ENCODE measurements at places on chromosomes 12 and 14. TPM values are rescaled to one million over a fixed set of nuclear protein-coding genes. Genes with fewer than 3 reads are reported as not detected.
A peak's percentile ranks its signal among the peaks of the same experiment; 100 is the strongest.

GRCh38 chr14:30214461-30215090 is 286.9 kb upstream of the PRKD1 start:
- no peak overlapping the region for H3K4me3 ChIP-seq
- no peaks in the 10 kb centered on the region for H3K36me3 ChIP-seq
- no peak overlapping the region for H3K27ac ChIP-seq
- H3K27me3 ChIP-seq, result no peaks in the 10 kb centered on the region
- H3K4me1 ChIP-seq, result no peaks in the 10 kb centered on the region

The MGAT4C gene
- total RNA-seq, result not detected

GRCh38 chr12:7058163-7058845 is 2.2 kb upstream of the C1S start:
- peaks cover 11% of the 10 kb centered on the region for H3K4me1 ChIP-seq
- no peaks in the 10 kb centered on the region for H3K36me3 ChIP-seq
- H3K27me3 ChIP-seq, result no peaks in the 10 kb centered on the region
- H3K4me3 ChIP-seq, result no peak overlapping the region
- H3K27ac ChIP-seq, result no peak overlapping the region
- no peak for DNase-seq

GRCh38 chr12:20370866-20371519 is 2.7 kb downstream of the PDE3A start:
- H3K4me1 ChIP-seq, result no peaks in the 10 kb centered on the region
- no peaks in the 10 kb centered on the region for H3K27me3 ChIP-seq
- no peak overlapping the region for H3K4me3 ChIP-seq
- H3K36me3 ChIP-seq, result no peaks in the 10 kb centered on the region
- DNase-seq, result no peak

The GLTP gene
- total RNA-seq, result 6.0 TPM

The RNASE12 gene
- total RNA-seq, result not detected

The RNASE13 gene
- total RNA-seq, result not detected

The GLI1 gene
- 3.7 TPM for total RNA-seq

The ST8SIA1 gene
- total RNA-seq, result 4.3 TPM

DNA sequence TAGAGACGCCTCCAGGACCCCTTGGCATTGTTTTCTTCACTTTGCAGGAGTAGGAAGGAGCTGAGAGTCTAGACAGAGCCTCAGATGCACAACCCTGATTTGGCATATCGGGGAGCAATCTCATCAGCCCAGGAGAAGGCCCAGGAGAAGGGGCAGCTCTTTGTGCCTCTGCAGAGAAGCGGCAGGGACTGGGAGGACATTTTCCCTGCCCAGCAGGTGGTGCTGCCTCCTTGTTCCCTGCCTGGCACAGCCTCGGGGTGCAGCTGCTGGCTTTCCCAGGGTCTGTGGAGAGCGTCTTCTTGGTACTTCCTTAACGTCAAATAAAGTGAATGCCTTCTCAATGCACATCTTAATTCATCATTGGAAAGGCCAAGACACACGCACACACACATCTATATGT is 419.5 kb downstream of the TMEM121 start:
- no peak for DNase-seq
- no peak overlapping the region for H3K4me3 ChIP-seq
- H3K36me3 ChIP-seq, result no peaks in the 10 kb centered on the region
- H3K27ac ChIP-seq, result no peak overlapping the region
- H3K4me1 ChIP-seq, result peaks cover 3% of the 10 kb centered on the region
- H3K27me3 ChIP-seq, result no peaks in the 10 kb centered on the region

GRCh38 chr12:103802586-103802886 is 38.5 kb downstream of the NT5DC3 start:
- no peak for DNase-seq
- peaks cover 83% of the 10 kb centered on the region for H3K36me3 ChIP-seq
- peaks cover 29% of the 10 kb centered on the region for H3K4me1 ChIP-seq

DNA sequence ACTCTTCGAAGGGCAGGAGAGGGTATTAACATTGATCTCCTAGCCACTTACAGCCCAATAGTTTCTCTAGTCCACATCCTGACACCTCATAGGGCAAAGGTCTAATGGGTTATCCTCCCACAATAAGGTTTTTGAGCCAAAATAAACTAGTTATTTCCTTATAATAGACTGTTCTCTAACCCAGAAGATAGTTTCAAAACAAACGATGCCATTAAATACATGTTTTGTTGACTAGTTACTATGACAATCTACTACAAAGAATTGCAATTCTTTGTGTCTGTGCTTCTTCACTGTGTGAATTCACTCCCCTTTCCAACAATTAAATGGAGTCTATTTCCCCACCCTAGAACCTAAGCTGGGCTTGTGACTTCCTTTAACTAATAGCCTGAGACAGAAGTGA is 6.4 kb upstream of the ACTR10 start:
- DNase-seq, result no peak
- H3K36me3 ChIP-seq, result no peaks in the 10 kb centered on the region
- H3K4me3 ChIP-seq, result no peak overlapping the region
- no peaks in the 10 kb centered on the region for H3K4me1 ChIP-seq

DNA sequence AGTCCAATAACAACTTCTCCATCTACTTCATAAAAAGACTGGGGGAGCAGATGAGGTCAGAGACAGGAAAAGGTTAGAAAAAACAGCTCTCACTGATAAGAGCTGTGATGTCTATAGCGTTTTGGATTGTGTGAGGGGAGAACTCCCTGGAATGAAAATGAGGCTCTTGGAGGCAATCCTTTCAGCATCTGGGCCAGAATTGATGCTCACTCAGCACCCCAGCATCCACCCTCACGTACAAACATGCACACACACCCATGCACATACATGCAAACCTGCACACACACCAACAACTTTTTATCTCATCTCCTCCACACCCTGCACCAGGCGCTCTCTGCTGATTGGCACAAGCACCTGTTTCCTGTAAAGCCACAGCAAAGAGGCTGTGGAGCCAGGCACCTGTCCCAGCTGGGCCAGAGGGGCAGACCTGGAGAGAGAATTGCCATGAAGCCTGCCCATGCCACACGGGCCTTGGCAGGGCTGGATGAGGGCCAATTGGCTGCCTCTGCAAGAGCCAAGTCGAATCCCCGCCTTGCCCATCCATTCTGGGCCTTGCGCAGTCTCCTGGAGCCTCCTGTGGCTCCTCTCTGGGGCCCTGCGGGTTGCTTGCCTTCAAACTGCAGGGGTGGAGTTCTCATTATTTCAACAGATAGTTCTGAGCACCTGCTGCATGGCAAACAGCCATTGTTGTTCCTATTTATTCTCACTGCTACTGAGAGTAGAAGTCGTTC is 53.1 kb downstream of the SYNE3 start:
- H3K4me3 ChIP-seq, result no peak overlapping the region
- peaks cover 4% of the 10 kb centered on the region for H3K4me1 ChIP-seq
- DNase-seq, result no peak
- H3K27me3 ChIP-seq, result peaks cover 10% of the 10 kb centered on the region

DNA sequence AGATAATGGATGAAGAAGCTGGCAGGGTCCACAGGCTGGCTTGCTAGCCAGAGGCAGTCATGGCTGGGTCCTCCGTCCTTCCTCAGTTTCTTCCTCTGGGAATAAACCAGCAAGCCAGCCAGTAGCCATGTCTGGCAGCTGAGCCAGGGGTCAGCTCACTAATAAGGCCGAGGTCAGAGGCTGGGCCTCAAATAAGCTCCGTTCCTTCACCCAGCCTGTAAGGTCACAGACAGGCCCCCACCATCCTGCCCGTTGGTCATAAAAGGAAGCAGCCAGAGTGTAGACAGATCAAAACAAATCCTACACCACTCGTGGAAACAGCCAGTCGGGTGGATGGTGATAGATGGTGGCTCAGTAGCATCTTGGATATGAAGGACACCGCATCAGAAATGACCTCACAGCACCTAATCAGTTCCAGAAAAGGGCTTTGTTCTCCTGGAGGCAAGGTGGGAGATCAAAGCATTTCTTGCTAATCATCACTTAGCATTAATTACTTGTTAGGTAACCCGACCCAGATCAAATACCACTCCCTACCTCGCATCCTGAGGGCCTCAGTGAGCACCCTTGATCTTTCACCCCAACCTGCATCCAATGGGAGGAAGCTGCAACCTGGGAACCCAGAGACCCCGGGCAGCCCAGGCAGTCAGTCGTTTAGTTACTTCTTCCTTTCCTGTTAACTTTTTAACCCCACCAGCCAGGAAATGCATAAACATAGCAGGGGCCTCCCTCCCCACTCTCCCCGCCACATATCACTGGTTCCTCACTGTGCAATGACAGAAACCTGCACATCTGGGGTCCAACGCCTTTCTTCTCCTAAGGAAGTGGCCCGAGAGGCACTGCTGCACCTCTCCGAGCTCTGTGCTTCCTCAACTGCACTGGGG is 90.2 kb downstream of the KDM2B start:
- no peak overlapping the region for H3K4me3 ChIP-seq
- no peak overlapping the region for H3K27ac ChIP-seq
- H3K4me1 ChIP-seq, result peaks cover 3% of the 10 kb centered on the region

DNA sequence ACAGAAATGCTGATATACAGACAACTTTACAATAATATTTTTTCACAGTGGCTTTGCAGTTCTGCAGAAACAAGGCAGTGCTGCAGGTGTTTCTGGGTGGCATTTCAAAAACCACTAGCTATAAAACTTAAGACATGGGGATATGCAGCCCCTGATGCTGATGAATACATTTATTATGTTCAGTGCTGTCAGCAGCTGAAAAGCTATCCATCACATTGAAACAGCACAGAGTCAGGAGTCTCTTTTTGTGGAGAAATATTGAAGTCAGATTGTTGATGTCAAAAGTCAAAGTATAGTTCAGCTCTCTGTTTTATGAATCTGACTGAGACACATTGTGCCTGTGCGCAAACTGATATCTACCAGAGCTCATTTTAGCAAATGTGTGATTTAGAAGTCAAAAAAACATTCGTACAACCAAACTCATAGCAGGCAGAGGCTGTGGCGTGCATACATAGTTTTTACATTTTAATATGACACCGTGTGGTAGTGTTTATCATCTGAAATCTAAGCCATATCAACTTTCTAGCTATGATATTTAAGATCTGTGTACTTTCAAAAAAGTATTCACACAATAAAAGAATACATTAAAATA is 467.6 kb downstream of the PRKD1 start:
- no peaks in the 10 kb centered on the region for H3K4me1 ChIP-seq
- H3K36me3 ChIP-seq, result no peaks in the 10 kb centered on the region
- no peak for DNase-seq
- no peaks in the 10 kb centered on the region for H3K27me3 ChIP-seq
- no peak overlapping the region for H3K4me3 ChIP-seq

- no peak overlapping the region for H3K4me3 ChIP-seq
- H3K36me3 ChIP-seq, result peaks cover 10% of the 10 kb centered on the region
- H3K27me3 ChIP-seq, result no peaks in the 10 kb centered on the region
- DNase-seq, result no peak
These were observed 85.9 kb downstream of the CCDC88C start for GRCh38 chr14:91331721-91332120.

DNA sequence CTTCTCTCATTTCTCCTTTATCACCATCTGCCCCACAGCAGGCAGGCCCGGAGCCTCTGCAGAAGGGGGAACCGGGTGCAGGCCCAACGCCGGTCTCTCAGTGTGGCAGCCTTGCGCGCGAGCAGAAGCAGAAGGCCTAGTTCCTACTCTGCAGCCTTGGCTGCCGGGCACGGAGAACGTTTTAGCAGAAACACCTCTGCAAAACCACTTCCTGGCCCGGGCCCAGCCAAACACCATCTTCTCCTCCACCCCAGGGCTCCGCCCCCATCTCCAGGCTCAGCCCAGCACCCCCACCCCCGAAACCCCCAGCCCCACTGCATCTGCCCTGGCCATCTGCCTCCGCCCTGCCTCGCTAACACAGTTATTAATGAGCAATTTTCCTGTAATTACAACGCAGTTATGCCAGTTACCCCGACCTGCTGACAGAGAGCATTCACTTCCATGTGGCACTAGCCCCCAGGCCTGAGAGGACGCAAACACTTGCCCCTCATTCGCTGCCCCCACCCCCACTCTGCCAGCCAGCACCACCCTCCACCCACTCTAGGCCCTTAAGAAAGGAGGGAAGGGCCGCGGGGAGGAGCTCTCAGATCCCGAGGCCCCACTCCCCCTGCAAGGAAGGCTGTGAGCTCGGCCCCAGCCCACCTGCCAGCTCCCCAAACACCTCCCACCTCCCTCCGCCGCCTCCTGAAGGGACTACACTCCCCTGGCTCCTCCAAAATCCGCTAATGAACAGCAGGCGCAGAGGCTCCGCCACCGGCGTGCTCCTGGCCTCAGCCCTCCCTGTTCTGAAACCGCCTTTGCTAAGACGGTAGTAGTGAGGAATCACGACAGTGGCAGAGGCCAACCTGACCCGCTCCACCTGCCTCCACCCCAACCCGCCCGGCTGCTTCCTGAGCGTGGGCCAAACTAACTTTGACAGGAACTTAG is 44.7 kb upstream of the FBRSL1 start:
- H3K27ac ChIP-seq, result peak overlapping the region; percentile 90
- peaks cover 27% of the 10 kb centered on the region for H3K4me1 ChIP-seq
- peaks cover 35% of the 10 kb centered on the region for H3K27me3 ChIP-seq
- H3K36me3 ChIP-seq, result no peaks in the 10 kb centered on the region
- H3K4me3 ChIP-seq, result peak overlapping the region; percentile 90

- no peak overlapping the region for H3K4me3 ChIP-seq
- H3K36me3 ChIP-seq, result no peaks in the 10 kb centered on the region
- H3K4me1 ChIP-seq, result peaks cover 6% of the 10 kb centered on the region
- H3K27ac ChIP-seq, result no peak overlapping the region
- peaks cover 25% of the 10 kb centered on the region for H3K27me3 ChIP-seq
- no peak for DNase-seq
These were observed 1.2 kb downstream of the SRGAP1 start for GRCh38 chr12:63845726-63846125.

The POTEM gene
- total RNA-seq, result not detected

GRCh38 chr12:109185441-109185840 is 69.1 kb downstream of the ACACB start:
- DNase-seq, result no peak
- H3K36me3 ChIP-seq, result no peaks in the 10 kb centered on the region
- H3K4me1 ChIP-seq, result no peaks in the 10 kb centered on the region
- no peak overlapping the region for H3K27ac ChIP-seq

GRCh38 chr12:56781726-56782125 is 18.6 kb downstream of the HSD17B6 start:
- H3K4me3 ChIP-seq, result no peak overlapping the region
- H3K4me1 ChIP-seq, result peaks cover 10% of the 10 kb centered on the region
- no peak for DNase-seq
- H3K27ac ChIP-seq, result no peak overlapping the region
- H3K36me3 ChIP-seq, result no peaks in the 10 kb centered on the region

The DPPA3 gene
- total RNA-seq, result not detected

GRCh38 chr12:110597885-110598284 is 14.8 kb upstream of the PPTC7 start:
- H3K4me3 ChIP-seq, result no peak overlapping the region
- H3K36me3 ChIP-seq, result no peaks in the 10 kb centered on the region
- H3K27me3 ChIP-seq, result no peaks in the 10 kb centered on the region
- H3K27ac ChIP-seq, result no peak overlapping the region
- no peak for DNase-seq
- no peaks in the 10 kb centered on the region for H3K4me1 ChIP-seq

The SERPINA9 gene
- not detected for total RNA-seq

The ASB2 gene
- not detected for total RNA-seq

The GPR132 gene
- 1.1 TPM for total RNA-seq

The ZNF84 gene
- 10.3 TPM for total RNA-seq

The NRXN3 gene
- not detected for total RNA-seq

GRCh38 chr12:117013726-117014125 is 85.5 kb downstream of the TESC start:
- no peak for DNase-seq
- no peak overlapping the region for H3K27ac ChIP-seq
- 0 out of 3 replicates have a peak, but pooled peaks cover 3% of the 10 kb centered on the region for H3K36me3 ChIP-seq
- H3K4me3 ChIP-seq, result no peak overlapping the region
- no peaks in the 10 kb centered on the region for H3K27me3 ChIP-seq

- H3K27me3 ChIP-seq, result no peaks in the 10 kb centered on the region
- no peak for DNase-seq
- H3K4me1 ChIP-seq, result no peaks in the 10 kb centered on the region
- no peak overlapping the region for H3K27ac ChIP-seq
These were observed 103.6 kb upstream of the CCND2 start for GRCh38 chr12:4169959-4170358.

Measured in K562 (cell line).